ENCODE measurements at places on chromosomes 7 and 10.

DNA sequence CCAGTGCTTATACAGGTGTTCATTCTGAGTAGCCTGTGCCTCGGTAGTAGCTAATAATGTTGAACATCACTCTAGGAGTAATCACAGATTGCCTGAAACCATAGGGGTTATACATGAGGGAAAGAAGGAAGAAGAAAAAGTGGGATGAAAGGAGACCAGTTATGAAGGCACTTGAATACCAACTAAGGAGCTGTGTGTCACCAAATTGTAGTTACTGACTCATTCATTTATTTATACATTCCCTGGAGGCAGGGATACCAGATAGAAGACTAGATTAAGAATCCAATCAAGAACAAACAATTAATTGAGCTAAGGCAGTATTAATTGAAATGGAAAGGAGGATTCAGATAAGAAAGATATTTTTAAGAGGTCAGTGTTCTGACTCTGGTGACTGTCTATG is 129.6 kb upstream of the PRPS1L1 start:
- DNase-seq = no peak

- DNase-seq = no peak
These were observed 62.5 kb downstream of the CSGALNACT2 start for GRCh38 chr10:43200538-43201390.

DNA sequence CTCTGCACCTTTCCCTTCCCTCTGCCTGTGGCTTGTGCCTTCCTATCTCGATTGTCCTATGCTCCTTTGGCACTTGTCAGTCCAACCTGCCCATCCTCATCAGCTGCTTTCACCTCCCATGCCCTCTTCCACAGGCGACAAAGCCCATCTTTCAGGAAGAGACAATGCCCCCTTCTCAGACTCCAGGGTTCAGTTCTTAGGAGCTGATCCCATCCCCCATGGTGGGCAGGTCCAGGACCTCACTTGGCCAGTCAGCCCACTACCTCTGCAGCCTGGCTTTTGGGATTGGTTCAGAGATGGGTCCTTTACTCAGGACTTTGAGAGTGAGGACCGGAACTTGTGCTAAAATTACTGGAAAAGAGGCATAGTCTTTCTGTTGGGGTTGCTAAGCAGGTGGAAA is 74.0 kb upstream of the NANOS1 start:
- DNase-seq = no peak

DNA sequence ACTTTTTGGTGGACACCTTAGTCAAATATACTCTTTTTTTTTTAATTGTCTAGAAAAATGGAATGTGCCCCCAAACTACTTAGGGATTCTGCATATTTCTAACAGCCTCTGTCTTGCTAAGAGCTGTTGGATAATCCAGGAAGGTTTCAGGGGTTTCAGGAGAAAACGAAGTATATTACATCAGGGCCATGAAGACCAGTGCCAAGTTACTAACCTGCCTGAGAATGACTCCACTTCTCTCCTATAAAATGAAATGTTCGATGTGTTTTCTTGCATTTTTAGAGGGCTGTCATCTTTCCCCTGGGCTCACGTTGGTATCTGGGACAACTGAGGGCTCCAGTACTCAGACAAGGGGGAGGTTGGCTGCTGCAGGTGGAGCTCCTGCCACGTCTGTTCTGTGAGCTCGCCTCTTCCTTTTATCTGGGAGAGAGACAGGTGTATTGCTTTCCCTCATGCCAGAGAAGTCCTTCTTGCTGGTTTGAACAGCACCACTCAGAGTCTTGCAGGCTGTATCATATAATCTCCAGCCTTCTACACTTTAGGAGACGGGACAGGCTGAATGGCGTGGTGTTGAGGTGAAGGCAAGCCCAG is 71.3 kb downstream of the CAMK1D start:
- DNase-seq = no peak

- no peak for DNase-seq
These were observed 13.8 kb upstream of the POT1 start for GRCh38 chr7:124943472-124943871.

DNA sequence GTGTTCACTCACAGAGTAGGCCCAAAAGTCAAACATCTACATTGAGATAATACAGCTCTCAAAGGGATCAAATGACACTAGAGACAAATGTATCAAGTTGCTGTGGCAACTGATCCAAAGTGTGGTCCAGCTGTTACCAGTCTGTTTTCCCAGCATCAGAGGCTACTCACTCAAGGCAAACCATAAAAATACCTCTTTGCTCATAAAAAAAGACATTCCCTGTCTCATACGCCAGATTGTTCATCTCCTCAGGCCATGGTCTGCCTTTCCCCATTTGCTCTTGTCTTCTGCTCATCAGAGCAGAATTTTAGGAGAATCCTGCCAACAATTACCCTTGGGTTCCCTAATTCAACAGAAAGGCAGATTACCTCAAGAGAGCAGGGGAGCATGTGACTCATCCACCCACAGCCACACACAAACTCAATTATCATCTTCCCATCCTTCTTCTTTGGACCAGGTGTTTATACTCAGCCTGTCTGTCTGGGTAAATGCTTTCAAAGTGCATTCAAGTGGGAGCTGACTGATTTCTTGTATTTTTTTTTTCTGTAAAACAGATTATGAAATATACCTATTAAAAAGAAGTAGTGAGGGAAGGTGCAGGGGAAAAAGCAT is 226.5 kb upstream of the HPS1 start:
- DNase-seq = peak; percentile 68

- DNase-seq = no peak
These were observed 187.5 kb downstream of the EVX1 start for GRCh38 chr7:27430105-27430504.

DNA sequence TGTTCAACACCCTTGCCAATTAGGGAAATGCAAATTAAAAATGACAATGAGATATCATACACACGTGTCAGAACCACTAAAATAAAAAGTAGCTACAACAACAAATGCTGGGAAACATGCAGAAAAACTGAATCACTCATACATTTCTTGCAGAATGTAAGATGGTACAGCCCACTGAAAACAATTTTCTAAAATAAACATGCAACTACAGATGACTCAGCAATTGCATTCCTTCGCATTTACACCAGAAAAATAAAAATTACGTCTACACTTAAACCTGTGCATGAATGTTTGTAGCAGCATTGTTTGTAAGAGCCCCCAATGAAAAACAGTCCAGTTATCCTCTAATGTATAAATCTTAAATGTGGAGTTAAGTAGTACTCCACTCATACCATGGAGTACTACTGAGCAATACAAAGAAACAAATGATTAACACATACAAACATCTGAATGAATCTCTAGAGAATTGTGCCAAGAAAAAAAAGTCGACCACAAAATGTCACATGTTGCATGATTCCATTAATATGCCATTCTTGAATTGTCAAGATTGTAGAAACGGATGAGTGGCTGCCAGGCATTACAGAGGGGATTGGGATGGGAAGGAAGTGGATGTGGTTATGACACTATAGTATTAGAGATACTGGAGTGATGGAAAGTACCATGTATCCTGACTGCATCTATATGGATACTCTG is 134.6 kb upstream of the NPSR1 start:
- no peak for DNase-seq

- DNase-seq = peak; percentile 41
These were observed 21.0 kb upstream of the EEPD1 start for GRCh38 chr7:36132012-36132411.

GRCh38 chr10:112973046-112973445 is 23.0 kb downstream of the TCF7L2 start:
- DNase-seq = no peak

- DNase-seq = no peak
These were observed 32.0 kb upstream of the MYO3A start for GRCh38 chr10:25902002-25902401.

DNA sequence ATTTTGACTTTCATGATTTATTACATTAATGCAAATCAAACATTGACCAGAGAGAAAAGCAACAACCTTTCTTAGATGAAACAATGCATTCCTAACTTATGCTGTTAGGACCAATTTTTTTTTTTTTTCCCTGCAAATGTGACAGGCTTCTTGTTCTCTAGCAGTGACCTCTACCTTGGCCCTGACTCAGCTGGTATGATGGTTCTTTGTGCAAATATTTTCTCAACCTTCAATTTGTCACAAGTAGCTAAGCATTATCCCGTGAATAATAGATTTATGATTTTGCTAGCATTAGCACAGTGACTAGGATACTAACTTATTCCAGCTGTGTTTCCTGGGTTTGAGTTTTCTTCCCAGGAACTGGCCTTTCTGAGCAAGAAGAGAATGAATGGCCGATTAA is 64.9 kb downstream of the PPP1R9A start:
- DNase-seq = no peak

GRCh38 chr7:92841192-92841591 is 4.8 kb upstream of the CDK6 start:
- DNase-seq = no peak

GRCh38 chr7:73869011-73869798 is 8.2 kb downstream of the TMEM270 start:
- no peak for DNase-seq

DNA sequence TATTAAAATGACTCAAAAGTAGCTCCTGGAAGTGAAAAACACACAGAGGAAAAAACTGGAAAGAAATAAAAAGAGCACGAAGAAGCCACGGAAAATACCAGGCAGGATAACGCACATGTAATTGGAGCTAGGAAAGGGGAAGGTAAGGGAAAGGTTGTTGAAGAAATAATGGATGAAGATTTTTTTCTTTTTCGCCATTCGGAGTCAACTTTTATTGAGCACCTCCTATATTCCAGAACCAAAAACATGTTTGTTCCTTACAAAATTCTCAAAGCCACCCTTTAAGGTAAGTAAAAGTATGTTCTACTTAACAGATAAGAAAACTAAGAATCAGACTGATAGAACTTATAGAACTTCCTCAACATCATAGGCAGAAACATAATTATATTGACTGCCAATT is 32.8 kb upstream of the PTPRN2 start:
- DNase-seq = no peak

- DNase-seq = no peak
These were observed 260.5 kb upstream of the KLF14 start for GRCh38 chr7:130994378-130995115.

DNA sequence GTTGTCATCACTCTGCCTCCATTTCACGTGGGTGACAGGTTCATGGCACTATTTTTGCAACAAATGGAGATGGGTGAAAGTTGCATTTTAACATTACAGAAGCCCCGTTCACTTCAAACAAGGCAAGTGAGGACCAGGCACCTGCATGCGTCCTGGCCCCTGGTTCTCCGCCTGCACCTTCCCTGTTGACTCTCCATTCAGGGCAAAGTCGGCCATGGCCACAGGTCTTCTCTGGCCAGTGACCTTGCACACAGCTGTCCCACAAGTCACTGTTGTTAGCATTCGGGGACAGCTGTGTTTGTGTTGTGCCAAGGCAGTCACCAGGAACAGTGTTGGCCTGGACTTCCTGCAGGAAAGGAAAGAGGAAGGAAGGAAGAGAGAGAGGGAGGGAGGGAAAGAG is 554.9 kb downstream of the TCERG1L start:
- no peak for DNase-seq

DNA sequence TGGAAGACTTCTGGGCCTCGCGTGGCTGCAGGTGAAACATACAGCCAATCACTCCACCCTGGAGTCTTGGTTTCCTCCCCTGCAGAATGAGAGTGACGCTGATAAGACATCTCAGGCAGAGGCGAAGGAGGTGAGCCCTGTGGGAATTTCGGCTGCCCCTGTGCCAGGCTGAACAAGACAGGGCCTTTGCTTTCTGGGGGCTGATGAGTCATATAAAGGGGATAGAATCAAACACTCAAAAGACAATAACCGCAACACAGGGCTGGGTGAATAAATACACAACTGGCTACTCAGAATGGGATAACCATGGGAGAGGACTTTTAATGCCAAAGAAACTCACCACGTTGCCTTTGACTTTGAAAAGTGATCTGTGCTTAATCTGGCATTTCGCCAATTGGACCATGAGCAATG is 143.8 kb downstream of the KCNMA1 start:
- DNase-seq = no peak

GRCh38 chr7:50865450-50865849 is 82.8 kb upstream of the GRB10 start:
- DNase-seq = no peak

GRCh38 chr7:106050746-106051117 is 61.4 kb downstream of the SYPL1 start:
- DNase-seq = no peak

GRCh38 chr10:121640266-121640665 is 42.0 kb upstream of the FGFR2 start:
- no peak for DNase-seq
